ENCODE measurements at places on chromosomes 7 and 10.

- DNase-seq, result no peak
Observed at GRCh38 chr10:66835400-66835799, 90.4 kb upstream of the LRRTM3 start.

DNA sequence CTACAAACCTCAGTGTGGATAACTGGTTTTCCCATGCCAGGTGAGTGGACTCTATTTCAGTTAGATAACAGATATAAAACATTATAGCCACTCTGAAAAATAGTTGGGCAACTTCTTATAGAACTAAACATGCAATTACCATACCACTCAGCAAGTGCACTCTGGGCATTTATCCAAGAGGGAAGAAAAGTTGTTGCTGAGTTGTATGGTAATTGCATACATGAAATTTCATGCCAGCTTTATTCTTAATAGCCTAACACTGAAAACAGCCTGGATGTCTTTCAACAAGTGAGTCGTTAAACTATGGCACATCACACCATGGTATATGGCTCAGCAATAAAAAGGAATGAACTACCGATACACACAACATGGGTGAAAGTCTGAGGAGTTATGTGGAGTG is 10.6 kb upstream of the UPP1 start:
- DNase-seq, result no peak

DNA sequence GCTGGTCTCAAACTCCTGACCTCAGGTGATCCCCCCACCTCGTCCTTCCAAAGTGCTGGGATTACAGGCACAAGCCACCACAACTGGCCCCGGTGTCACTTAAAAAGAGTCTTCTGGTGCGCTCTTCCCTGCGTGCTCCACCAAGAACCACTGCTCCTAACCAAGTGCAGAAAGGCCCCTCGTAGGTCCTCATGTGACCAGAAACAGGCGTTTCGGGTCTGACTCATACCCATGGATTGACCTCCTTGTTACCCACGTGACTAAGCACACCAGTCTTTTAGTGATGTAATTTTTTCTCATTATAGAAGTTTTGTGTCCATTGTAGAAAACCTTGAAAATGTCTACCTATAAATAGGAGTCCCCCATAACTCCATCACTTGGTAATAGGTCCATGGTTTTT is 13.9 kb downstream of the FKBP6 start:
- no peak for DNase-seq

GRCh38 chr10:5596611-5597341 is 69.6 kb downstream of the ASB13 start:
- no peak for DNase-seq

- no peak for DNase-seq
Observed at GRCh38 chr10:24605141-24605540, 118.5 kb downstream of the ARHGAP21 start.

DNA sequence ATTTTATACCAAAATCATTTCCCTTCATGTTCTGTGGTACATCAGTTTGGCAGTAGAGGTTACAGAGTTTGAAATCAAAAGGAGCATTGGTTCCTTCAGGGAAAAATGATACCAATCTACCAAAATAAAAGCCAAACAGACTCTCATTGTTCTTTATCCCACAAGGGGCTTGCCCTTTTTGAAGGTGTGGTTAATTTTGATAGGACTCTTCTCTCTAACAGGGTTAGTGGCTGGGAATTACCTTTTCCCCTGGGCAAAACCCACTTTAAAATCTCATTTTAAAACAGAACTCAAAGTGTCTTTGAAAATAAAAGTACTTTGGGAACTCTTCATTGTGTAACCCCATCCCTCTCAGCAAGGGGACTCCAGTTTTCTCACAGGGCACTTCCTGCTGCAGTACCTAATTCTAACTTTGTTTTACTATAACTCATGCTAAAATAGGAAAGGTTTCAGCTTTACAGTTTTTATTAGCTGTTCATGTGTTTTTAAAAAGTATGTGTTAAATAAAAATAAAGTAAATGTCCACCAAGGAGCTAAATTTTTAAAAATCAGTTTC is 30.6 kb downstream of the SMNDC1 start:
- no peak for DNase-seq

- DNase-seq, result no peak
Observed at GRCh38 chr10:47045331-47045861, 134.2 kb downstream of the PTPN20 start.

- DNase-seq, result no peak
Observed at GRCh38 chr10:113585949-113586348, 33.1 kb downstream of the HABP2 start.

- no peak for DNase-seq
Observed at GRCh38 chr10:13649844-13650520, 63.2 kb downstream of the PRPF18 start.

DNA sequence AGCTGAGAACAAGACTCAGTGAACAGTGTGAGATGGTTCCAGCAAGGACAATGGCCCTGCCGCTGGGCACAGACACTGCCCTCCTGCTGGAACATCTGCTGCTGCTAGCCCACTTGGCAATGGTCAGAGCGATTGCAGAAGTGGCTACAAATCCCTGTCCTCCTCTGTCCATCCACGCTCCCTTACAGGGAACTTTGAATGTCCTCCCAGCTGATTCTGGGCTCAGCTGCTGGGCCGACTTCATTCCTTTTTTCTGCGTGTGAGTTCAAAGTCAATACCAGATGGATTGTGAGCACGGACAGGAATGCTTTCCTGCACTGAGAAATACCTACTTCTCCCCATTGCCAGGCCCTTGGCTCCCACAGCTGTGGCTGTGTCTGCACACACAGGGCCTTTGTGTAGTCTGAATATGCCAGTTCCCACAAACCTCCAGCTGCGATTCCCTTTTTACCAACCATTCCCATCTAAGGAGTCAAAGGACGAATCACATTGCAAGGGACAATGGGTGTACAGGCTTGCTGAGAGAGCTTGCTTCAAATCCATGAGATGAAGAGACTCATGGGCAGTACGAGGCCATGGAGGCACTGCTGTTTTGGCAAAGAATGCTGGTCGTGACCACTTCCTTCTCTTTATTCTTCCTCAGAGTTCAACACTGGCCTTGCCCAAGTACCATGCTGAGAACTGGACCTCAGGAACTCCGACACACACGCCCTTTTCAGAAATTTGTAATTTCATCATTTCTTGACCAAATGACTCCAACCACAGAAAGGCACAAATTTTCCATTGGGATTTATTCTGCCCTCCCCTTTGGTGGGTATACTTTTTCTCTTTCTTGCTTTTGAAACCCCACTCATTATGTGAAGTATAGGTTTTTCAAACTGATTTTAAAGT is 44.2 kb downstream of the BPGM start:
- no peak for DNase-seq

DNA sequence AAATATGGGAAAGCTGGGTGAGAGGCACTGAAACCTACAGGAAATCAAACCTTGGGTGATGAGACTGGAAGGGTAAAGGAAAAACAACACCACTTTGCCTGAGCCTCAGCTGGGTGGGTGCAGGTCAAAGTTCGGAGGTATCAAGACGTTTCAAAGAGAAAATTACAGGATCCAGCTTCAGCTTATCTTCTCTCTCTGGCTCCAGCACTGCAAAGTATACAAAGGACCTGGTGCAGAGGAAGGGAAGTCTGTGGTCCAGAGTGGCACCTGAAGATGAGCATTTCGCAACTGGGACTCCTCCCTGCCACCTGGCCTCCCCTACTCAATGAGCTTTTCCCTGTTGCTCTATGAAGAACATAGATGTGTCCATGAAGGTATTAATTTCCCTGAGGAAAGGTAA is 6.4 kb upstream of the FXYD4 start:
- DNase-seq, result no peak

DNA sequence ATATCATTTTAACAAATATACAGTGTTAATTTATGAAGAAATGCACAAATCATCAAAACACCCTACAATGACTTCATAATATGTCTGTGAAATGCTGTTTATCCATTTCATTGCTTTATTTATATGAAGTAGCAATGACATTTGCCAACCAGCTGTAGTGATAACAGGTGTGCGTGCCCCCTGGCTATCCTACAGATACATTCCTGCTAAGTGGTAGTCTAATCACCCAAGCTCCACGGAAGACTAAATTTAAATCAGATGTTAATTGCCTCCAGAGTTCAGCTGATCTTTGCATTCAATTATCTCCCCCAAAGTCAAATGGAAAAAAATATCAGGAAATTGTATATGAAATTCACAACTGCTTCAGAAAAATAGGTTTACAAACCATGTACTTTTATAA is 1164.2 kb upstream of the LRRN3 start:
- DNase-seq, result no peak

DNA sequence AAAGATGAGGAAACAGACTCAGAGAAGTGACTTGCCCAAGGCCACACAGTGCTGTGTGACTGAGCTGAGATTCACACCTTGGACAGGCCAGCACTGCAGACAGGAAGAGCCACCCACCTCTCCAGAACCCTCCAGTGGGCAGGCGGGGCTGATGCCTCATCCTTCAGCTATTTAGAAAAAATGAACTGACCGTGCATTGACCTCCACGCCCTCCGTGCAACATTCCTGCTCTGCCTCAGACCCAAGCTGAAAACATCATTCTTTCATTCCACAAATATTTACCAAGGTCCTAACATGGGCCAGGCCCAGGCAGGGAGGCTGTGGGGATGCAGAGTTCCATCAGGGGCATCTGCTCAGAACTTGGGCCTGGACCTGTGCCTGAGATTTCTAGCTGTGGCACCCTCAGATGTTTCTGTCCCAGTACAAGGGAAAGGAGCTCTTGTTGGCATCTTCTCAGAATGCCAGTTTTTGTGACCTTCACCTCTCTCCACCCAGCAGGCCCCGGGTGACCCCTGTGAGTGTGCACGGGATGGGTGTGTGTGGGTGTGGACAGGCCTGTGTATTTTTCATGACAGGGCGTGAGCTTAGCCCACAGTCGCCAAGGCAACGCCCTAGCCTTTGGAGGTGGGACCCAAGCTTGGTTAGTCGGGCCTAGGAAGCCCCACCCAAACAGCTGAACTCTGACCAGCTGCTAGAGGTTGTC is 6.5 kb downstream of the VSIR start:
- no peak for DNase-seq
